ENCODE measurements at places on chromosomes 2 and 18.

- DNase-seq, result no peak
Observed at GRCh38 chr18:9055185-9055584, 47.3 kb upstream of the NDUFV2 start.

DNA sequence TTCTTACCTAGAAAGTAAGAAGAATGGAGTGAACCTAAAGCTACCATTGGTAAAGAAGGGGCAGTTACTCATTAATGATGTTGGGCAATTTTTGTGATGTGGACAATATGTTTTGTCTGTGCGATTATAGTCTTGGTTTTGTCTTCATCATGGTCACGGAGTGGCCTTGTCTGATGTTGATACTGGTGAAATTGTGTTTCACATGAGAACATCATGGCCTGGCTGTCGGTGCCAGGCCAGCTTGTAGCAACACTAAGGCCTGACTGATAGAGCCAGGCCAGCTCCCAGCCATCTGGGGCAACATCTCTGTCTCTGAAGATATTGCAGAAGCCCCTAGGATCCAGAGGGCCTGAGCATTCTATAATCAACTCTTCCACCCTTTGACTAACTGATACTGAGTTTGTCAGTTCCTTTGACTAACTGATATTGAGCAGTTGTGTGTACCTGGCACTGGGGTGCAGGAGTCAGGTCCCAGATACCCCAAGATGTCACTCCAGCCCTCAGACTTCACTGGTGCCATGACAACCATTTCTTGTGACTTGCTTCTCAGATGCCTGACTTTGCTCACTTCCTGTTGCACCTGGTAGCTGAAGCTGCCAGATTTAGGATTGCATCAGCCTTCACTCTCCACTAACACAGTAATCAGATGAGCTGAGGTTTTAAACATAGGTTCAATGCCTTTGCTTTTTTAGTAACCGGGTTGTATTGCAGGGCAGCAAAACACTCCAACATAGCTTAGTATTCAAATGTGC, 62.5 kb downstream of the RPIA start:
- no peak for DNase-seq

DNA sequence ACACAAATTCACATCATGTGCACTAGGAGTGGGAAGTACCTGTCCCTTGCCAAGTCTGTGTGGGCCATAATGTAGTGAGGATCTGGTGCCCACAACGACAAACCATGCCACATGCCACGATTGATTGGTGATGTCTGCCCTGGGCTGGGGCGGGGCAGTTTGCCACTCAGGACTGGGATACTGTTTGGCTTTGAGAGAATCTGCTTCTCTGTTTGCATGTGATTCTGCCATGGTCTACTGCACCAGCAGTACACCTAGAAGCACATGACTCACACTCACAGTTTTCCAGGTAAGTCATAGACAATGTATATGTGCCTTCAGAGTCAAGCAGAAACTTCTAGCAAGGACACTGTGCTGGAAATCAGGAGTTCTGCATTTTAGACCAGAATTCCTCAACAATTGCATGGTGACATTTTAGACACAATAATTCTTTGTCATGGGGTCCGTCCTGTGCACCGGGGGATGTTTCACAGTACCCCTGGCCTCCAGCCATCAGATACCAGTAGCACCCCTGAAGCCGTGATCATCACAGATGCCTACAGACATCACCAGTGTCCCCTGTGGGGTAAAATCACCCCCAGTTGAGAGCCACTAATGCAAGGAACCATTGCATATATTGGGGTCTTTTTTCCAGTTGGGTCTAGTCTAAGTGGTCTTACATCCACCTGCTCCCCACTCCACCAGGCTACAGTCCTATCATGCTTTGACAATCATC, 278.3 kb downstream of the EIPR1 start:
- peak; percentile 42 for DNase-seq

DNA sequence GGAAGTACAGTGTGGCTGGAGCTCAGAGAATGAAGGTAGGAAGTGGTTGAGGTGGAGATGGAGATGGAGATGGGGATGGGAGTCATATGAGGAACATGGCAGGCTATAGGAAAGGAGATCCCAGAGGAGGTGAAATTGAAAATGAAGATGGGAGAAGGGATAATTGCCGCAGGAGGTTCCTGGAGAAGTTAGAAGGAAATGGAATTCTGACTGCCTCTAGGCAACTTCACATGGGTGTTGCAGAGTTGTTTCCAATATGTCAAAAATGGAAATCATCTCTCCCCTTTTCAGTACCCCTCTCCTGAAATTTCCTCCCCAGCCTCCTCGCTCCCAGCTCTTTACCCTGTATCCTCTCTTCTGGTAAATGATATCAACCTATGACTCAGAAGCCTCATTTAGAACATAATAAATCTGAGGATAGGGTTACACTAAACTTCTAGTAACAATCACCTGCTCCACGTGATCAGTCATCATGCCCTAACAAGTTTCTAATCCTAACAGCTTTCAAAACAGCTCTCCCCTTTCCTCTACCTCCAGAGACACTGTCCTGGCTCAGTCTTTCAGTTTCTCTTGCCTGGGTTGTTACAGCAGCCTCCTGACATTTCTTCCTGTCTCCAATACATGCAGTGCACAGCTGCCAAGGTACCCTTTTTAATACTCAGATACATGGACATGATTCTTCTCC, 201.9 kb upstream of the RBMS1 start:
- DNase-seq, result no peak

DNA sequence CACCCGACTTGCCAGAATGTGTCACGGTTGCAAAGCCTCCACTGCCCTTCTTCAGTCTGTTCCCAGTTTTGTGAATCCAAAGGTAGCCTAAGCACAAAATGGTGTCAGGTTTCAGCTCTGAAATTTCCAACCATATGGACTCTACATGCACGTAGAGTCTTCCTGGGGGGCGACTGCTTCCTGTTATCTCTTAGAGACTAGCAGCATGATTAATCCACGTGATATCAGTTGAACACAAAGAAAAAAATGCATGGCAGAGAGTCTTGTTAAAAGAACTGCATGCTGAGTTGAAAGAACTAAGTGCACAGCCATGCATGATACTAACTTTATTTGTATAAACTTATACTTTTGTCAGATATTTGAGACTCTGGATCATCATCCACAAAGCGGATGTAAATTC, 404.4 kb downstream of the SOCS6 start:
- DNase-seq, result no peak

- DNase-seq, result no peak
Observed at GRCh38 chr18:21831413-21831831, 90.8 kb downstream of the MIB1 start.

DNA sequence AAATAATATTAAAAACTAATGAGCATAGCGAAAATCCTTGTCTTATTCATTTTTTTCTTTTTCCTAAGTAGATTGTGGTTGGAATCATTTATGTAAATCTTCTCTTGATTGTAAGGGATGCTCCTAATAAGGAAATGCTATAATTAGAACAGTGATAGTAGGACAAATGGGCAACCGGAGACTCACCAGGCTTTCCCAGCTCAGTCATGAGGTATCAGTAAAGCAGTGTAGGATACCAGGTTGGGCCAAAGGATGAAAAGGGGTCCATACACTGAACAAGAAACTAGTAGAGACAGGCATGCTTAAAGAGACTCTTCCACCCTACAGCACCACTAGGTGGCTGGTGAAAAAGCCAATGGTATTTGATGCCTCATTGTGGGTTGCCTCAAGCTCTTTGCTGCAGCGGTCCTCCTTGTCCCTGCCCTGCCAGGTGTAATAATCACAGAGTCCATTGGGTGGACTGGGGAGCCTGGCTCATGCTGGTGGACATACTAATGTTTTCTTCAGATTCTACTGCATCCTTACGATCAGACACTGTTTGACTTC, 71.4 kb upstream of the FAM98A start:
- no peak for DNase-seq

- no peak for DNase-seq
Observed at GRCh38 chr2:149612122-149612521, 24.5 kb upstream of the MMADHC start.

DNA sequence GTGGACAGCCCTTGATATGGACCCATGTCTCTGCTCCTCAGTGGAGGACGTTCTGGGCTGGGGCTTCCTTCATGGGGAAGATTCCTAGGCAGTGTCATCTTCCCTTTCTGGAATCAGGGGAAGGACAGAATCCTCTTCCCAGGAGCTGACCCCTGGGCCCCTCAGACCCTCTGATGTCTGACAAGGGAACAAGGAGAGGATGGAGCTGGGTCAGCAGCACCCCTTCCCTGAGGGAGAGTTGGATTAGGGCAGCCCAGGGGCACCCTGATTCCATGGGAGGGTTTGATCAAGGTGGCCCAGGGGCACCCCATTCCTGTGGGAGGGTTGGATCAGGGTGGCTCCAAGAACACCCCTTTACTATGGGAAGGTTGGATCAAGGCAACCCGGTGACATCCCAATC, 86.5 kb downstream of the ACKR3 start:
- no peak for DNase-seq

DNA sequence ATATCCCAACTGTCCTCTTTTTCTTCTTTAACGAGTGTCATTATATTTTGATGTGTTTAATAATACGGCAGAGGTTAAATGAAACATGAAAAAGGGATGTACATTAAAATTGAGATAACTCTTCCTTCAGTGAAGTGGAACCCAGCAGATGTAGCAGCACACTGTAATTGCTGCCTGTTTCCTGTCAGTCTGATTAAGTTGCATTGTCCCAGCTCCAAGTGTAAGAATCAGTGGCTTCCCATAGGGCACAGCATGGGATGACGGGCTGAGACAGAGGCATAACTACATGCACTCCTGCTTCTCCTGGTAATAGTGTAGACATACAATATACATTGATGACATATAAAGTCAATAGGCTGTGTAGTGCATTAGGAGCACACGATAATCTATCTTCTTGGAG, 175.8 kb upstream of the TCF4 start:
- no peak for DNase-seq

GRCh38 chr2:24912523-24912922, 7.5 kb downstream of the ADCY3 start:
- DNase-seq, result no peak

DNA sequence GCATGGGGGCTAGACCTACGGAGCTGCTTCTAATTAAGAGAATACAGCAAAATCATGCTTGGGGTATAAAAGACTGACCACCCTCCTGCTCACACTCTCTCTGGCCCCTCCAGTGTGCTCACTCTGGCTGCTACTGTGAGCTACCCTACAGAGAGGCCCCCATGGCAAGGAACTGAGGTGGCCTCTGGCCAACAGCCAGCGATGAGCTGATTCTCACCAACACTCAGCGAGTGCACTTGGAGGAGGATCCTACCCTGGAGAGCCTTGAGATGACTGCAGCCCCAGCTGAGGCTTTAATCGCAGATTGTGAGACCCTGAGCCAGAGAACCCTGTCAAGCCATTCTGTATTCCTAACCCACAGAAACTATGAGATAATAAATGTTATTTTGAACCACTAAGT, 88.2 kb downstream of the GFPT1 start:
- no peak for DNase-seq

- DNase-seq, result peak; percentile 4
Observed at GRCh38 chr18:63578357-63578958, 8.7 kb upstream of the SERPINB13 start.

GRCh38 chr18:40326985-40327384, 1628.0 kb upstream of the PIK3C3 start:
- no peak for DNase-seq

DNA sequence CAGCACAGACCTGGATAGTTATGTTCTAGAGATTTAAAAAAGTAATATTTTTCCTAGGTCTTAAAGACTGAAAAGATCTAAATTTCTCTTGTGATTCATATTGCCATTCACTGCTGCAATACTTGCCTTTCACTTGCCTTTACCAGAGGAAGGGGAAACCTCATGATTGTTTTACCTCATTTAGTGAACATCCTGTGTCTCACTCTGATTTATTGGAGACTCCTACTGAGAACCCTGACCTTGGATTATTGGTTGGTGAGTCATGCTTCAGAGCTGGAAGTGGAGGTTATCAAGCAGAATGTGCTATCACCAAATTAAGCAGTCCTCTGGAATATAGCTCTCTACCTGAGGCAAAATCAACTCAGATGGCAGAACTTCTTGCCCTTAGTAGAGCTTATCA, 500.5 kb downstream of the TSN start:
- DNase-seq, result no peak

DNA sequence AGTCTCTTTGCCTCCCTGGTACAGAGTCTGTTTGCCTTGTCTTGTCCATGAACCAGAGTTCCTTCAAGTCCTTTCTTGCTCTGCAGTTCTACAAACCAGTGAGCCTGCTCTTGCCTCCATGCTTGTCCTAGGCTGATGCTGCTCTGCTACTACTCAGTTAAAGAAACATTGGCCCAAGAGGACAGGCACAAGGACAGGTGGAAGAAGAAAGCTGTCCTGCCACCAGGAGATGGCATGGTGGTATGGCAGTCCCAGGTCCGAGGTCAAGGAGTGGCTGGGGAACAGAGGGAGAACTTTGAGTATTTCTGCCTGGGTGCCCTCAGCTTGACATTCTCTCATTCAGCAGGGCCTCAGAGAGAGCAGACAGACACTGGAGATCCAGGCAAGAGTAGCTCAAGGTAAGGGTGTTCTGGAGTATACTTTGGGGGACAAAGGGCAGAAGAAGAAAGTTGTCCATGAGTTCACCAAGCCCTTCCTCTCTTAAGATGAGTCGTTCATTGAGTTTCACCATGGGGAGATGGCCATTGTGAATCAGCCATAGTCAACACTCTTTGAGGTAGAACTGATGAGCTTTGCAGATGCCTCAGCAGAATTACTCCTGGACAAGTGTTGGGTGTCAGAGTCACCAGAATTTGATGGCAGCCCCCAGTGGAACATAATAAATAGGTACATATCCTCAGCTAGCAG, 20.4 kb downstream of the TTC32 start:
- DNase-seq, result no peak

DNA sequence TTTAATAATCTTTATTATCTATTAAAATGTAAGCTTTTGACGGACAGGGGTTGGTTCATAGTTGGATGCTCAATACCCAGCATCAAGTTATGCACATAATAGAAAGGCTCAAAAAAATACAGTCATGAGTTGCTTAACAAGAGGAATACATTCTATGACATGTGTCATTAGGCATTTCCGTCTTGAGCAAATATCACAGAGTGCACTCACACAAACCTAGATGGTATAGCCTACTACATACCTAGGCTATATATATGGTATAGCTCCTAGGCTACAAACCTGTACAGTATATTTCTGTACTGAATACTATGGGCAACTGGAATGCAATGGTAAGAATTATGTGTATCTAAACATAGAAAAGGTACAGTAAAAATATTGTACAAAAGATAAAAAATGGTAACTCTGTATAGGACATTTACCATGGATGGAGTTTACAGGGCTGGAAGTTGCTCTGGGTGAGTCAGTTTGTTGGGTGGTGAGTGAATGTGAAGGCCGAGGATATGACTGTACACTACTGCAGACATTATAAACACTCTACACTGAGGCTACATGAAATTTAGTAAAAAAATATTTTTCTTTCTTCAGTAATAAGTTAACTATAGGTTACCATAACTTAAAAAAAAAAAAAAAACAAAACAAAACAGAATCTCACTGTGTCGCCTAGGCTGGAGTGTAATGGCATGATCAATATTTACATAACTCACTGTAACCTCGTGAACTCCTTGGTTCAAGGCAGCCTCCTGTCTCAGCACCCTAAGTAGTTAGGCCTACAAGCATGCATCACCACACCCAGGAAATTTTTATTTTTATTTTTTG, 201.2 kb downstream of the NBAS start:
- DNase-seq, result no peak

- no peak for DNase-seq
Observed at GRCh38 chr2:66428986-66429612, 5.8 kb upstream of the MEIS1 start.

GRCh38 chr18:26746826-26747475, 118.6 kb downstream of the AQP4 start:
- DNase-seq, result no peak

GRCh38 chr2:120539424-120539936, 193.5 kb downstream of the INHBB start:
- no peak for DNase-seq
